ENCODE measurements at places on chromosomes 11 and 22.

DNA sequence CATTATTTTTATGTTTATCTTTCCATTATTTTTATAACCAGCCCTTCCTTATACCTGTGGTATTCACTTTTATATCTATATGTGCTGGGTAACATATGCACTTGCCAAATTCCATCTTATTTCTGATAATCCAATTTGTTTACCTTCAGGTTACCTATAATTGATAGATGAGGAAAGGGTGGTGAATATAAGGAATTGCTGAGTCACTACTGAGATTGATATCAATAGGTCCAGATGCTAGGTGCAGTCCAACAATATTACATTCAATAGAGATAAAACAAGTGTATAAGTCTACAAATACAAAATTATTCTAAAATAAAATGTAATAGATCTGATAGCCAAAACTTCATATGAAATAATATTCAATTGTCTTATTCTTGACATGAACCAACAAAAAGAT lies 759.0 kb upstream of the CCDC90B start:
- DNase-seq: no peak

DNA sequence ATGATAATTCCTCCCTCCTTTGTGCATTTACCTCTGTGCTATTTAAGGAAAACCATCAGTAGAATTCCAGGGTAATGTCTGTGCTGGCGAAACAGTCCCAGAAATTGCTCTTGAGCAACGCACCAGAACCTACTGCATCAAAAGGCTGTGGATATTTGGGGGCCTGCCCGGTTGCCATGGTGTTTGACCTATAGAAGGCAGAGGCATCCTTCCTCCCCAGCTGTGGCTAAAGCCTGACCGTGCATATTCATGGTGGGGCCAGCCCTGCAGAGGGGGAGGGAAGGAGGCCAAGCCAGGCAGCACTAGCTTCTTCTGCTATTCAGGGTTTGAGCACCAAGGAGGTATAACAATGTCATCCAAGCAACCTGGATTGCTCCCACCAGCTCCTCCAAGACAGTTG lies 215.0 kb upstream of the E2F8 start:
- DNase-seq: no peak

- peak; percentile 55 for DNase-seq
These were observed 104.7 kb downstream of the KIAA1671 start for GRCh38 chr22:25057013-25057881.

GRCh38 chr11:19829109-19829837 lies 116.6 kb downstream of the NAV2 start:
- peak; percentile 31 for DNase-seq

GRCh38 chr11:130050257-130050656 lies 19.4 kb upstream of the APLP2 start:
- DNase-seq: no peak

DNA sequence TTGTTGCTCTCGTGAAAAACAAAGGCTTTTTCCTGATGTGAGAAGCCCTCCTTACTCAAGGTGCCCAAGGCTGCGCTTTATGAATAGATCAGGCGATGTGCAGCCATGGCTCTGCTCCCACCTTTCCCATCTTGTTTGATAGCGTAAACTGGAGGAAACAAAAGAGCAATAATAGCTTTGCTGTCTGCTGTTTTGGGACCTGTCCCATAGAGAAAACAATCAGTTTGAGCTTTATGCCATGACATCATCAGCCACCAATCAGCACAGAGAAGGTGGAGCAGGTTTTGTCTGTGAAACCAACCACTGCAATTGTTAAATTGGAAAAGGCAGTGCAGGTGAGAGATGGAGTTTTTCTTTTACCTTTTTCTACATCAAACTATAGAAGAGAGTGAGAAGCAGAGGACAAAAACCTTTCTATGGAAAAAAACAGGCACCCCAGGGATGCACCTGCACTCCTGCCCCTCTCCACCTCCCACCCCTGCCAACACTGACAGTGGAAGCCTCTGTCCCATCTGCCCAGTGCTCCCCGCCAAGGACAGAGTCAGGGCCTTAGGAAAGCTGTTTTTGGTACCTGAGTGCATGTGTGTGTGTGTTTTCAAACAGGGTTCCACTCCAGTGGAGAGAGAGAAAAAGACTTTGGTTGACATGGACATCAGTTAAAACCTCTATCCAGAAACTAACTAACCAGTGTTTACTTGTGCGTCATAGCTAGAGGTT lies 80.7 kb downstream of the MICAL3 start:
- no peak for DNase-seq

DNA sequence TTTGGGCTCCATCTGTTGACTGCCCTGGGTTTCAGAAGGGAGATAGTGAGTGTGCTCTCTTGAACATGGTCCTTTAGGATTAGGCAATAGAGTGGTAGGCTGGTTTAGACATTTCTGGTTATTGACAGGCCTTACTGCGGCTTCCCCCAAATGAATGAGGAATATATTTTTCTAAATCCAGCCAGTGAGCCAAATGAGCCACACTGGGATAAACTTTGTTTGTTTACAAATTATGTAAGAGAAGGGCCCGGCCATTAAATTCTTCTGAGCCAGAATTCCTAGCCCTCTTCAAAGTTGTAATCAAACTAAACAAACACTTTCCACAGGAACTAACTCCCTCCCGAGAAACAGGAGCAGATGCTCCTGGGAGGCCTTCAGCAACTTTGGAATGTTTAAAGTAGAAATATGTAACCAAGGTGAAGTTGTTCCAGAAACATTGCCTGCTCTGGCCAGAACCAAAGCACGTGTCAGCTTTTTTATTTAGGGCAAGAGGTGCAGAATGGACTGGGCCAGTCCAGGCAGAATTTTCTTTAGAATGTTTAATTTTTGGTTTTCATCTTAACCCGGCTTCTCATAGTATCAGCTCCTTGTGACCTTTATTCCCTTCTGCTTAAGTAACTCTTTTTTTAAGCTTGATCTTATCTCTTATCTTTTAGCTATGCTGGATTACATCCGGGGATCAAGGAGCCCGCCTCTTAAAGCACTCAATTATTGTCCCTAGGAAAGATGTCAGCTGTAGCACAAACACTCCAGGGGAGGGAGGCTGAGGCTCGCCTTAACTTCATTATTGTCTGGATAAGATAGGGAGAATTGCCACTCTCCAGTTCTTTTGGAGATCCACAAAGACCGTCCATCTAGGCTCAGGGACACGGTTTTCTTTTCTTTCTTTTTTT lies 28.7 kb downstream of the ZNRF3 start:
- DNase-seq: no peak

DNA sequence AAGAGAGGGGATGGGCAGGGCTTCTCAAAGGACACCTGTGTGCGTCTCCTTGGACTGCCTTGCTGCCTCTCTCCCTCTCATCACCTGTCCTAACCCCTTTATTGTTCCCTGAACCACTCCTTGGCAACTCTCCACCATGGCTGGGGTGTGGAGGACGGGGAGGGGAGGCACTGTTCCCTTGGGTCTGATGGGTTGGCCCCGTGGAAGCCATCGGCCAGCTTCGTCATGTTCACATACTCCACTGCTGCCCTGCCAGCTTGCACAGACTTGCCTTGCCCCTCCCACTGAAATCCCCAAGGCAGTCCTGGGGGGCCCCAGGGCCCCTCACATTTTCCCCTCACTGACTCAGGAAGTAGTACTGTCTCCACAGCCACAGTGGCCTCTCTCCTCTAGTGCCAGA lies 36.1 kb upstream of the LRRC32 start:
- peak; percentile 29 for DNase-seq

DNA sequence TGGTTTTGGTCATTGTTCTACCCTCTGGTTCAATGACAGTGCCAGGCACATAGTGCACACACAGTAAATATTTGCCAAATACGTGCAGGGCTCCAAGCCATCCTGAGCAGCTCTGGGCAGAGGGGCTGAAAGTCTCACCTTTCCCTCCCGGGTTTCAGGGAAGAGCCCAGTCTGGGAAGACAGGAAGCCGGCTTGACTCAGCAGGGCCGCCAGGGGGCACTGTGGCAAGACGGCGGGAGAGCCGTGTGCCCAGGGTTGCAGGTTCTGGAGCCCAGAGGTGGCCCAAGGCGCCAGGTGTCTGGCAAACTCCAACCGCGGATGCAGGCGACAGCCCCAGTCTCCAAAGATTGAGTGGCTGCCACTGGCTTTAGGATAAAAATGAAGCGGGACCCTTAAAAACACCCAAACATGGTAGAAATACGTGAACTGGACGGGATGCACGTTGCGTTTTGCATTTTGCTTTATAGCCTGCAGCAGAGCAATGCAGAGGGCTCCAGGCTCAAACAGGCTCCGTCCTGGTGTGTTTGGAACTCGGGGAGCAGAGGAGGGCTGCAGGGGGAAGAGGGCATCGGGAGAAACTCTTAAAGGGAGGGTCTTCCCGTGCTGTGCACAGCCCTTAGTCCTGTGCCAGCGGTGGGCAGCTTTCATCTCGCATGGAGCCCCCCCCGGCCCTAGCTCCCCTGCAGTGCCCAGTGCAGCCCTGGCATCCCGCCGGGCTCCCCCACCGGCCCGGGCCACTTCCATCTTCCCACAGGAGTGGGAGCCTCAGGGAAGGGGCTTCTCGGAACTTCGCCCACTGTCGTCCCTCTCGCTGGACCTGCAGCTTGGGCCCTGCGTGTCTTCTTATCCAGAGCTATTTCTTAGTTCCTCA lies 10.7 kb downstream of the KRTAP5-5 start:
- peak; percentile 38 for DNase-seq

DNA sequence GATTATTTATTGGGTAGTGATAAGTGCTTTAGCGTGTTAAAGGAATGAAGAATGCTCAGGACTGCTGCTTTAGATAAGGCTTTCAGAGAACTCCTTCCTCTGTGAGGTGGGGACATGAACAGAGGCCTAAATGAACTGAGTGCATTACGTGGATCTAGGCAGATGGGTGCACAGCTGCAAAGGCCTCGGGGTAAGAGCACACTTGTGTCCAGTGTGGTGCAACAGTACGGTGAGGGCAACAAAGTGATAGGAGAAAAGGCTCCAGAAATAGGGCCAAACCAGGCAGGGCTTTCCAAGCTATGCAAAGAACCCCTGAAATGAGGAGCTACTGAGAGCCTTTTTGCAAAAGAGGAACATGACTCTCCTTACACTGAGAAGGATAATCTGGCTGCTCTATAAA lies 45.3 kb upstream of the ARHGAP32 start:
- DNase-seq: no peak

DNA sequence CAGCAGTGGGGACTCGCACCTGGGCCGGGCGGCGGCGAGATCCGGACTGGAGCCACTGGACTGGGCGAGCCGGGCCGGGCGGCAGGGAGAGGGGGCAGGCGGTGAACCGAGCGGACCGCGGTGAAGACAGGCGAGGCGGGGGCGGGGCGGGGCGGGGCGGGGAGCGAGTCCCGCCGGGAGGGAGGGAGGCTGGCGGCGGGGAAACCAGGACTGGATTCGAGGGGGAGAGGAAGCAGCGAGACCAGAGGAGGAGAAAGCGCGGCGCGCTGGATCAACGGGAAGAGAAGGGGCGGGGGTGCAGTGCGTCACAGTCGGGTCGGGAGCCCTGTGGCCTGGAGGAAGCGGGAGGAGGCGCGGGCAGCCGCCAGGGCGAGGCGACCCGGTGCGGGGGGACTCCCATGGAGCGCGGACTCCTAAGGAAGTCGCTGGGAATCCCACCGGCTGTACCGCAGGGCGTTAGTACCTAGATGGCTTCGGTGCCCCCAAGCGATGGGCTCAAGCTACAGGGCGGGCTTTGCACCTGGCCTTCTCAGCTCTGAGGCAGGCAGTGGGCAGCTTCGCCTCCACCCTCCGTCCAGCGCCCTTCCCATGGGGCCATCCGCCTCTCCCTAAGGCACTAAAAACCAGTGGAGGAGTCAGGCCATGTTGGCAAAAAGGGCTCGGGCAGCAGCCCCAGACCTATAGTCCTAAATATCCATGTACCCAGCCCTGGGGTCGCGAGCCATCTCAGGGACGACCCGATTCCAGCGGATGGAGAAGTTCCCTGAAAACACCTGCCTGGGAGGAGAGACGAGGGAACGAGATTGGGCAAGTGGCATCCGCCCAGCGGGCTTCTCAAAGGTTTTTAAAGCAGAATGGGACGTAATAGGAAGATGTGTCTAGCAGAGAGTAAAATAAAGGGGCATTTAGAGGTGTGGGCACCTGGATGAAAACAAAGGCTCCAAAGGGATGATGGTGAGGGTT lies at the start of gene TMEM121B:
Gene TMEM121B (minus strand): TSS at position 128 of the 963 bp plus-strand sequence. CDS start 233 bp downstream, outside the sequence.
- peak; percentile 4 for DNase-seq

DNA sequence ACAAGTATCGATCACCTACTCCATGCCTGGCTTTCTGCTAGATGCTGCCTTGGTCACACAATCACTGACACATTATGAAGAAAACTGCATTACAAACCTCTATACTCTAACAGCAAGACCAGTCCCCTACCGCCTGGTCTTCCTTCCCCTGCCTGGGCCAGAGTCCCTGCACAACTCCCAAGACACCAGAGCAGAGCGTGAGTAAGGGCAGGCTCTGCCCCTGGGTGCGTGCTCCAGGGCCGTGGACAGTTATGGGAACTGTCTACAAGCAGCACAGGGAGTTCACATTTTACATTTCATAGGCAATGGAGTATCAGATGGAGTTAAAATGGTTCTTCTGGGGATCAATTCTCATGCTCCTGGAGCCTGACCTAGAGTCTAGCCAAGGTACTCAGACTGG lies 6.5 kb downstream of the FZD4 start:
- no peak for DNase-seq

DNA sequence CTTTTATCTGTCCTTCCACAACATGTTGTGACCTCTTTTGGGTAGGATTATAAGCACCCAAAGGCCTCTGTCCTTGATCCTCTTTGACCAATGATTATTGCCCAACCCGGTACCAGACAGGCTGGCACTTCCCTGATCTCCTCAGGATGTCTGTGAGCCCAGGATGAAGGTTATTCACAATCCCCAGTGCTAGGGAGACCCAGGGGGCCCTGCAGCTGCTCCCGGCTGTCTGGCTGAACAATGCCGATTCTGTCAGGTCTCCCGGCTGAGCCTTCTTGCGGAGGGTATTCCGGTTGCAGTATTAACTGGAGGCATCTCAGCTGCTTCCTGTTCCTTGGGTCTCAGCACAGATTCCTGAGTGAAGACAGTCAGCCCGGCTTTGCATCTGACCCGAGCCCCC lies 71.2 kb upstream of the CDON start:
- no peak for DNase-seq

- no peak for DNase-seq
These were observed 16.4 kb downstream of the STX3 start for GRCh38 chr11:59771605-59772004.

- DNase-seq: no peak
These were observed 192.6 kb upstream of the NARS2 start for GRCh38 chr11:78767027-78767932.

All from RWPE1 (cell line).